ENCODE measurements at places on chromosomes 3 and 15.

DNA sequence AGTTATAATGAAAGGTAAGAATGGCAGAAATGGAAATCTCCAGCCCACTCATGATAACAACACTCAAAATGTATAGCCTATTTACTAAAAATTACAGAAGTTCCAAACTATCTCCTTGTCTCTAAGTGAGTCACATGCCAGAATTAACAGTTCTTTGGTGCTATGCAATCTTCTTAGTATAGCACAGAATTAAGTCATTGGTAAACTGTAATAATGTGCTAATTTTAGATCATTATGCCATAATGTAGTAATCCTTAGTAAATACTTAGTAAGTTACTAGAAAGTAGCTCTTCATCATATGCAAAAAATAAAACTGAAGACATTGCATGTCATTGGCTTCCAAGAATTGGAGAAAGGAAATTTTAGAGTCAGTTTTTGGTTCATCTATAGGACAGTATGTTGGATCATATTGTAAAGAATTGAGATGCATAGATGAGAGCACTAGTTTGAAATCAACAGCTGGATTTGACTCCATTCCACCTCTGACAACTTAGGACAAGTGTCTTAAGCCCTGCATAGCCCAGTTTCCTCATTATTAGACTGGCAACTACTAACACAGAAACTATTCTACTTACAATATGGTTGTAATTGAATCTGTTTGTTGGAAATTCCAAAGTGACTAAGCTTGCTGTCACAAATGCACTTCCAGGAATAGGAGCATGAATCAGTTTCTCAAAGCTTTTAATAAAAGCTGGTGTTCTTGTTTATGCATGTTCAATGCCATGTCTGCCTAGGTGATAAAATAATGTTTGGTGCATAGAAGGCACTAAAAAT, 40.1 kb upstream of the CD47 start:
- no peak for DNase-seq

DNA sequence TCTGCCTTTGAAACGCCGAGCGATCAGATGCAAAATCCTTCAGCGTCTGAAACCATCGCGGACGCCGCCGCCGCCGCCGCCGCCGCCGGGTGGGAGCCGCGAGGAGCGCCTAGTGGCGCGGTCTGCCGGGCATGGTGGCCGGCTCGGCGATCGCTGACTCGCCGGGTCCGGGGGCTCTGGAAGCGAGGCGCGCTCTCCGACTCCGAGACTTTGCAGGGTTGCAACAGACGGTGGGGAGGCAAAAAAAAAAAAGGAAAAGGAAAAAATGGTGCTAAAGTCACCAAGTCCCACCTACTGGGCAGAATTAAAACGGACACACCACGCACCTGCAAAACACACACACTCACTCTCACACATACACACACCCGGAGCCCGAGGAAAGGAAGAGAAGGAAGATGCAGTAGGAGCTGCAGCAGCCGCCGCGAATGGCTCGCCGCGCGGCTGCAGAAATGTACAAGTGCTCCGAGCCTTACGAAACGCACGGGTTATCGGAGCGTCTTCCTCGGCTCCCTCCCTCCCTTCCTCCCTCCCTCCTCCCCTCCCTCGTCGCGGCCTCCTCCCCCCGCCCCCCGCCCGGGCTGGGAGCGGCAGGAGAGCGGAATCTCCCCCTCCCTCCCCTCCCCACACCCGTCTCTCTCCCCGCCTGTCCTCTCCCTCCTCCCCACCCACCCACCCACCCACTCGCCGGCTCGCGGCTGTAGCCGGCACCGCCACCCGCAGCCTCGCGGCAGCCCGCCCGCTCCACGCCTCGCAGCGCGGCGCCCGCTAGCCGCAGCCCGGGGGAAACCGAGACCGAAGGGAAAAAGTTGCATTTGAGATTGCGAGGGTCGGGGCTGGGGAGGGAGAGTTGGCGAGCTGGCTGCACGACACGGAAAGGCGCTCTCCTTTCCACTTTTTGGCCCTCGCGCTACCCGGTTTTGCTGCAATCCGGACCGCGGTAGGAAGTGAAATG, at the start of gene NTRK3:
NTRK3 (minus strand) TSS at position 461 of the 952 bp plus-strand sequence. CDS start 586 bp downstream, outside the sequence.
- DNase-seq, result no peak

DNA sequence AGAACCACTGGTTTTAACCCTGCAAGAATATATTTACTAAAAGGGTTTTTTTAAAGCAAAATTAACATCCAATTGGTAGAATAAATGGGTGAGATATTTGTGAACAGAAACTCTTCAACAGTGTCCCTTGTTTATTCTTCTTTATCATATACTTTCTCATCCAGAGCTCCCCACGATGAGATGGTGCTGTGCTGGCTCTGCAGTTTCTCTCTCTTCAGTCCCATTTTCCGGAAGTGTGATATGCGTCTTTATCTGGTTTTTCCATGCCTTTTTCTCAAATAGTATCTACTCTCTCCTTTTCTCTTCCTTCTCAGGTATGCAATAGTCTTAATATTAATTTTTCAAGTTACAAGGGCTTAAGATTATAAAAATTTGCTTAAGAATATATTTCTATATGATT, 1.5 kb downstream of the EAF2 start:
- no peak for DNase-seq

- DNase-seq, result no peak
These were observed 203.4 kb upstream of the CGNL1 start for GRCh38 chr15:57172925-57173324.

Measured in naive thymus-derived CD4-positive, alpha-beta T cell (primary cell).